ENCODE measurements at places on chromosomes 7 and 10.

- peak; percentile 6 for DNase-seq
These were observed 185.7 kb upstream of the AUTS2 start for GRCh38 chr7:69412331-69413146.

DNA sequence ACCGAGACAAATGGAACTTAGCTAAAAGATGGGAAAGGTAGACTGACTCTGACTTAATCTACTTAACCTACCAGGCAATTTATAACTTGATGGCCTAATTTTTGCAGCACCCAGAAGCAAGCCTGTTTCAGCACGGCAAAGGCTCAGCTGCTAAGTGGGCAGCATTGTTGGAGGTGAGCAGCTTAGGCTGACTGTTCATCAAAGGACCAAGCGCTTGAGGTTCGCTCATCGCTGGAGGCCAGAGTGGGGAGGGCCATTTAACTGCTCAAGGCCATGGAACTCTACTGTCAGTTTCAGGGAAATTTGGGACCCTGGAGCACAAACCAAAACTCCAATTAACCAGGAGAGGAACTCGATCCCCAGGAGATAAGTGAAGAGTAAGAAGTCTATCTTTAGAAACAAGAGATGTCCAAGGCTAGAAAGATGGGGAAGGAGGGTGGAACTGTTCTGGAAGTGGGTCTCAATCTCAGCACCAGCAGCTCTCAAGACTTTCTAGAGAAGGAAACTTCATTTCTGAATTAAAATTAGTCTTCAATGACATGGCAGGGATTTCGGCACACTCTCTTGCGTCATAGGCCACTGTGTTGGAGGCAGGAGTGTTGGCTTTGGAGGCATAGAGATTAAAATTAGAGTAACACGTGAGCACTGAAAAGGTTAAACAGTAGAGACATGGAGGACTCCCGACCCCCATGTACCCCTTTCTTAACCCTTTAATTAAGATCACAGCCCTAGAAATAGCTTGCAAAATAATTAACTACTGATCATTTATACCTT lies 43.1 kb downstream of the EGFR start:
- DNase-seq, result no peak

DNA sequence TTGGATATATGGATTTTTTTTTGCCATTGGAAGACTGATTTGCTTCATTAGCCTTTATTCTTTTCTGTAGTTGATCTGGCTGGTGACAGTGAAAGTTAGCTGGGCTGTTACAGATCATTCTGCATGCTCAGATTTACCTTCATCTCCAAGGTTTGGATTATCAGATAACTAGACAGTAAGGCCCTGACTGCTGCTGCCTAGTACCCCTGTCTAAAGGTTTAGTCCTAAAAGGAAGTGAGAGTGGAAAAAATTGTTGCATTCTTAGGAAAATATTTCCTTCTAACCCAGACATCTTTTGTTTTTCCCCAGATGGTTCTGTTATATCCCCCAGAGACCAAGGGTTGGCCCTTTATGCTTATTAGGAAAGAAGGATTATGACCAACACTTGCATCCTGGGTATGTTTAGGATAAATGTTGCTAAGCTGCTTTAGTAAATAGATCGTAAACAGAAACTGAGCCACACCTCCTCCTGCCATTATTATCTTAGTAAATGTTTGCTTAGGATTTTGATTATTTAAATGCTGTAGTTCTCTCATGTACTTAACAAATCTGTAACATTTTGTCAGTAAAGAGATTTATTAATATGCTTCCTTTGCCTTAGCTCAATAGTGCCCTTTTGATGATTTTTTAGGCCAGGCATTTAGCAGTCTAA lies 44.4 kb downstream of the MCU start:
- DNase-seq, result no peak

- DNase-seq, result no peak
These were observed 11.2 kb upstream of the HTR5A start for GRCh38 chr7:155058896-155059295.

GRCh38 chr7:155807065-155807671 lies 5.1 kb downstream of the SHH start:
- DNase-seq, result no peak

DNA sequence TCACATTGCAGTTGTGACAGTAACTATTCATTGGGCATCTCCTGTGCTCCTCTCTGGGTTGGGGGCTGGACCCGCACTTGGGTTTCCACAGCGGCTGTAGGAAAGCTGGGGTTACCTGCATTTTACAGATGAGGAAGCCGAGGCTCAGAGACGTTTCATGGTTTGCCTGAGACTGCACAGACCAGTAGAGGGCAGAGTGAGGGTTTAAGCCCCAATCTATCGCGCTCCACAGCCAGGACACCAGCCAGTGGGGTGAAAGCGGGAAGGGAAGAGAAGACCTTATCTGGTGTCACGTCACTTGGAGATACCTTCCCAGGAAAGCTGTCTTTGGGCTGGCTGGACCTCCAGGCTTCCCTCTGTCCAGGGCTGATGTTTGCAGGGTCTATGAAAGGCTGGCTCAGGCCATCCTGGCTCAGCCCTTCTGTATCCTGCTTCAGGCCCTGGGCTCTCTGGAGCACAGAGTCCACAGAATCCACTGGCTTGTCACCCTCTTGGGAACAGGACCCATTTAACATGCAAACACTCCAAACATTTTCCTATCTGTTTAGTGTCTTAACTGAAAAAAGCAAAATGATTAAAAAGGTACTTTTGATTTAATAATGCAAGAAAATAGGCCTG lies 167.7 kb downstream of the EMX2 start:
- no peak for DNase-seq

- DNase-seq, result no peak
These were observed 122.3 kb downstream of the CCDC71L start for GRCh38 chr7:106538638-106539037.

GRCh38 chr7:2999078-2999500 lies 44.6 kb downstream of the CARD11 start:
- no peak for DNase-seq

DNA sequence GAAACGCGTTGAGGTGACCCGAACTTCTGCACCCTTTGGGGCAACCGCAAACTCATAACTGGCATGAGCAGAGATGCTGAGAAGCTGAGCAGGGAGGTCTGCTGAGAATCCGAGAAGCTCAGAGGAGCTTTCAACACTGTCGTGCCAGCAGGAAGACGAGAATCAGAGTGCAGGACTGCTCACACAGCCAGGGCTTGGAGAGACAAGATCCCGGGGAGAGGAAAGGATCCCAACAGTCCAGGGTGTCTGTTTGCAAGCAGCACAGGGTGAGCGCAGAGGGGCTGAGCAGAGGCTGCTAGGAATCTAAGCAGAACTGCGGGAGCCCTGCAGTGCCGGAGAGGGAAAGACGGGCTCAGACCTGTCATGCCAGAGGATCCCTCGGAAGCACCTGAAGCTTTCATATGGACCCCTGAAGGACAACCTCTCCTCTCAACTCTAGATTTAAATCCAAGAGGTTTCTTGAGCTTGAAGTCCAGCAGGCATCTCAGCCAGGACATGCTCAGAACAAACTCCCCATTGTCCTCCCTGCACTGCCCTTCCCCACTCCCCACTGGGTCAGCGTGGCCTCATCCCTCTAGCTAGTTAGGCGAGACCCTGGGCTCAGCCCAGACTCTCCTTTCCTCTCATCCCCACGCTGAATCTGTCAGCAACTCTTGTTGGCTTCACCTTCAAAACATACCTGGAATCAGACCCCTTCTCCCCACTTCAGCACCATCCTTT lies 40.7 kb downstream of the FOXL3 start:
- no peak for DNase-seq

DNA sequence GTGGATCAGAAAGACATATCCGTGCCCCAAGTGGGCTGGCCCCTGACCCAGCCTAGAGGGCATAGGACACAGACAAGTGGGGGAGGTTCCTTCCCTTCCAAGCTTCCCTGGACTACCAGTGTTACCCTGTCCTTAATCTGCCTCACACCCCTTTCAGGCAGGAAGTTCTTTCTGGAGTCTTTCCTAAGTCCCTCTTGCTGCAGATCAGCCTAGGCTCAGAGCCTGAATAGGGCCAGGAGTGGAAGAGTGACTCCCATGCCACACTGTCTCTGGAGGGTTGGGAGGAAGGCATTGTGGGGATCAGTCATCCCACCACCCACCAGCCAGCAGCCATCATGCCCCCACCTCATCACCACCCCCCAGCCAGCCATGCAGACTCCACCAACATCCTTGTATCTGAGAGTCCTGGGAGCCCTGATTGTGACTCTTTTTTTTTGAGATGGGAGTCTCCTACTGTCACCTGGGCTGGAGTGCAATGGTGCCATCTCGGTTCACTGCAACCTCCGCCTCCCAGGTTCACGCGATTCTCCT lies 22.6 kb downstream of the POLL start:
- DNase-seq, result no peak

GRCh38 chr10:124389613-124390361 lies 28.9 kb downstream of the OAT start:
- DNase-seq, result no peak

- no peak for DNase-seq
These were observed 46.9 kb downstream of the TMEM26 start for GRCh38 chr10:61406242-61406641.

DNA sequence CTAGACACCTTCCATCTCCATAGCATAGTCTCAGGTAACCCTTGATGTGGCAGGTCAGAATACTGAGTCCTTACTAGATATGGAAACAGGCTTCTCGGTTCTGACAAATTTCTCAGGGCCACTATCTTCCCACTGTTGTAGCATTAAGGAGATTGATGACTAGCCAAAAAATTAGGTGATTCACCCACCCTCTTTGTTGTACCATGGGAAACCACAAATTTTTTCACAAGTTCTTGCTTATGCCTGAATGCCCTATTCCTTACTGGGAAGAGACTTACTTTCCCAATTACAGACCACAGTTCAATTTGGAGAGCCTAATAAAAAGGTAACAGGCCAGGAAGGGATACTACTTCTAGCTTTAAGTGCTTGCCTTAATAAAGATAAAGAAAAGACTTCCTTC lies 948.8 kb downstream of the GRM8 start:
- no peak for DNase-seq

DNA sequence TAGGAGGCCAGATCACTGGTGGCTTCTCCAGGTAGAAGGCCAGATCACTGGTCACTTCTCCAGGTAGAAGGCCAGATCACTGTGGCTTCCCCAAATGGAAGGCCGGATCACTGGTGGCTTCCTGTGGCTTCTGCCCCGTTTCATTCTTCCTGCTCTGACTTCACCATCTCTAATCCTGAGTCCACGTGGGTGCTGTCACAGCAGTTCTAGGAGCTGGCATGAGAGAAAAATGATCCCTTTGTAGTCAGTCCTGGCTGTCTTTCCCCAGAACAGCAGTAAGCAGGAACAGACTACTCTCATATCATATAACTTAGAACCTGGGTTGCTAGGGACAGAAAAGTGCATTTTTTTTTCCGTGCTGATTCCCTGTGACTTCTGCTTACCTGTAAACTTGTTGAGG lies 90.9 kb downstream of the ACTR3B start:
- DNase-seq, result no peak

DNA sequence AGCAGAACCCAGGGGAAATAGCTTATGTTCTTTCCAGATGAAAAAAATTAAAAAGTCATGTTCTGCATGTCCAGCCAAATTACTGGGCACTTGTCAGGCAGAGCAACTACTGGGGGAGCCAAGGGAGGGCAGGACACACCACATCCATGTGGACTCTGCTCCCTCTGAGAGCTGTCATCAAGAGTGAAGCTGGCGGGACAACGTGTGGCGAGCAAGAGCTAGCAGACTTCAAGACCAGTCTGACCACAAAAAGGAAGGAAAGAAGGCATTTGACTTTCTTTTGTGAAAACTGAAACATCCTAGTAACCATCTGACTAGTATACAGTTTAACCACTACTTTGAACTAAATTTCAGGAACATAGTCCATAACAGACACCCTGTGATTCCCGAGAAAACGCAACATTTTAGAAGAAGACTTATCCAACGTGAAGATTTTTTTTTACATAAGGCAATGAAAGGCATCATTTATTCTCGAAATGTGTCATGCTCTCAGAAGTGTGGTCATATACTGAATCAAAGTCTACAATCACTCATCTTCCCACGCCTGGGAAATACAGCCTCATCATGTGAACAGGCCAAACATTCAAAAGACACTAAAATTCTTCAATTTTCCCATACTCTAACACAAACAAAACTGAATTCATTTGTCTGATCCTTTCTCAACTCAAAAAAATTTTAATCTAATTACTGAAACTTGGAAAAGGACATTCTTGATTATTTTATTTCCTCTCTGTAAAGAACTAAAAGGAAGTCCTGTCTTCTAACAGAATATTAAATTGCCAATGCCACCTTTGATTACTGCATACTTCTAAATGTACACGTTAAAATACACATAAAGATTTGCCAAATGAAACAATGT lies 15.5 kb downstream of the CYTH3 start:
- no peak for DNase-seq

DNA sequence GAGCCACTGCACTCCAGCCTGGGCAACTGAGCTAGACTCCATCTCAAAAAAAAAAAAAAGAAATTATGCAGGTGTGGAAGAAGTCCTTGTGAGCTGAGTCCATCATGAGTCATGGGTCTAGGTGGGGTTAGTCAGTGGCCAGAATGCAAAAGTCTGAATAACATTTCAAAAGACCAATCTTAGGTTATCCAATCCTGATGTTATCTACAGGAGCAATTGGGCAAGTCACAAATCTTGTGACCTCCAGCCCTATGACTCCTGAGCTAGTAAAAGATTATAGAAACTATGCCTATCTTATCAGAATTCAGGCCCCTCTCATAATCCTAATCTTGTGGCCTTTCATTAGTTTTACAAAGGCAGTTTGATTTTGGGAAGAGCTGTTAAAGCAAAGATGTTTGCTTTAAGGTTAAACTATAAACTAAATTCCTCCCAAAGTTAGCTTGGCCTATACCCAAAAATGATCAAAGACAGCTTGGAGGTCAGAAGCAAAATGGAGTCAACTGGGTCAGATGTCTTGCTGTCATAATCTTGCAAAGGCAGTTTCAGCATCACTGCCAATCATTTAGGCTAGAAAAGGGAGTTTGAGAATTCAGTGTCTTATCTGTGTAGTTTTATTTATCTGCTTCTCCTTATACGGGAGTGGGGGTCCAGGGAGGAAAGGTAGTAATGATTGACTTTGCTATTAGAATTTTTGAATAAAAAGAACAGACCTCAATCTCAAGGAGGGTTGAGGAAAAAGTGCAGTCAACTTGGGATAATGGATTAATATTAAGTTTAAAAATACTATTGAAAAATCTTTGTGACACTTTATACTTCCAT lies 71.2 kb upstream of the TRIM24 start:
- DNase-seq, result no peak

- no peak for DNase-seq
These were observed 56.9 kb upstream of the TNKS2 start for GRCh38 chr10:91741356-91741755.

GRCh38 chr7:141585592-141586510 lies 34.6 kb downstream of the AGK start:
- DNase-seq, result peak; percentile 56
